ENCODE measurements at places on chromosomes 4 and X.
A peak's percentile ranks its signal among the peaks of the same experiment; 100 is the strongest.

DNA sequence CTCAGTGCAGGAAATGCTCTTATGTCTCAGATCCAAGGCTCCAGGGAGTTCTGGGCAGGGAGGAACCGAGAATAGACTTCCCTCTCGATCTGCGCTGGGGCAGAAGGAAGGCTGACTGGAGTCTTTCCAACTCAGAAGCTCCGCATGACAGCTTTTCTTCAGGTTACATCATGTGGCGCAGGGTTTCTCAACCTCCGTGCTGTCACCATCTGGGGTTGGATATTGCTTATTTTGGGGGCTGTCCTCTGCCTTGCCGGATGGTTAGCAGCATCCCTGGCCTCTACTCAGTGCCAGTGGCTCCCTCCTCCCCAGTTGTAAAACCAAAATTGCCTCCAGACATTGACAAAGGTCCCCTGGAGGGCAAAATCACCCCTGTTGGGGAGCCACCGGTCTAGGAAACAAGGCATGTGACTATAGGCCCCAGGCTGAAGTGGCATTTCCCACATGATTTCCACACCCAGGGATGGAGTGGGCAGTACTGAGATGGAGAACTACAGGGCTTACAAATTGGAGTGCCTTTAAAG, 21.4 kb downstream of the REELD1 start:
- no peak for DNase-seq

- DNase-seq, result no peak
Measured at GRCh38 chr4:140368686-140369085, 4.8 kb upstream of the SCOC start.

- no peak for DNase-seq
Measured at GRCh38 chr4:2598511-2599303, 62.3 kb downstream of the FAM193A start.

DNA sequence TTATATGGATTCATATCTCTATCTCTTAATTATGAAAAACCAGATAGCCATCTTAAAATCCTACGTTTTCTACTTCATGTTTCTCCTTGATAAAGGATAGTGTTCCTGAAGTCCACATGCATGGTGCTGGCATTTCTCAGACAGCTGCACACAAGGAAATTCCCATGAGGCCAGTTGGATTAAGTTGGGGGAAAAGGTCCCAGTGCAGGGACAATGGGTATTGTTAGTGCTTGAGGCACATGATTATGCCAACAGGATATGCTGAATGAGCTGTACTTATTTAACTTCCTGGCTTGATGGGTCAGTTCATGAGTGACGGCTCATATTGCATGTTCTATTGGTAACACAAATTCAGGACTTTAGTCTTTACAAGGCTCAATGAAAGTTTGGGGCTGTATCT, 913.9 kb upstream of the NDST4 start:
- no peak for DNase-seq

DNA sequence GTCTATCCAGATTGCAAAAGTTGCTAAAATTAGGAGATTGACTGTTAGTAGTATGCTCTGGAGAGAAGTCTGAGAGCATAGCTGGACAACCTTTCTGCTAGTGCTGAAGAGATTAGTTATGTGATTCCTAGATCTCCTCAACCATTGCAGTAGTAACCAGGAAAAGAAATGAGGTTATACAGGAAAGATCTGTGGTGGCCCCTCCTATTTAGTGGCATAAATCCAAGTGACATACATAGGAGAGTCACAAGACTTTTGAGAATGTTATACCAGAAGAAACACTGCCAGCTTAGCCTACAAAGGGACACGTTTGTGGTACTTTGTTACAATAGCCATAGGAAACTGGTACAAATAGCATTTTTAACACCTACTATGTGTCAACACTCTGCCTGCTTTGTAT, 105.2 kb downstream of the ATP10D start:
- DNase-seq, result no peak

- DNase-seq, result no peak
Measured at GRCh38 chr4:158906073-158906472, 137.2 kb downstream of the FNIP2 start.

- DNase-seq, result no peak
Measured at GRCh38 chr4:20813700-20814099, 113.4 kb downstream of the PACRGL start.

DNA sequence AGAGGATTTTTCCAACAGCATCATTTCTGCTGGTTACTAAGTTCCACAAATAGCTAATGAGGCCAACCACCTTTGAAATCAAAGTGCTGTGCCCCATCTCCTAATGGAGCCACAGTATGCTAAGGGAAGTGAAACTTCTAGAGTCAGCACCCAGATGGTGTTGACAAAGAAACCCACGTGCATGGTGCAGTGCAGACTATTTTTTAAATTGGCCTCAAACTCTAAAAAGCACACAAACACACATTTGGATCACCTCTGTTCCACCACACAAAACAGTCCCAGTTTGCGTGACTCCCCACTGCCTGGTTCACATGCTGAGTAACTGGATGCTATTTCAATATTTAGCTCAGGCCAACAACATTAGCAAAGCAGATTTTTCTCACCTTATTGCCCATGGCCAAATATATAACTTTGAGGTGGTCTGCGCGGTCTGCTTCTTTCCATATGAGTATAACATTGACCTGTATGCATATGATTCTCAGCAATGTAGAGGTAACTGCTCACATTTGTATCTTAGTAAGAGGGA, 69.9 kb downstream of the AMELX start:
- DNase-seq, result no peak

GRCh38 chrX:38473701-38474100, 87.6 kb upstream of the TSPAN7 start:
- no peak for DNase-seq

- DNase-seq, result peak; percentile 73
Measured at GRCh38 chr4:51831133-51831532, 11.8 kb upstream of the DCUN1D4 start.

DNA sequence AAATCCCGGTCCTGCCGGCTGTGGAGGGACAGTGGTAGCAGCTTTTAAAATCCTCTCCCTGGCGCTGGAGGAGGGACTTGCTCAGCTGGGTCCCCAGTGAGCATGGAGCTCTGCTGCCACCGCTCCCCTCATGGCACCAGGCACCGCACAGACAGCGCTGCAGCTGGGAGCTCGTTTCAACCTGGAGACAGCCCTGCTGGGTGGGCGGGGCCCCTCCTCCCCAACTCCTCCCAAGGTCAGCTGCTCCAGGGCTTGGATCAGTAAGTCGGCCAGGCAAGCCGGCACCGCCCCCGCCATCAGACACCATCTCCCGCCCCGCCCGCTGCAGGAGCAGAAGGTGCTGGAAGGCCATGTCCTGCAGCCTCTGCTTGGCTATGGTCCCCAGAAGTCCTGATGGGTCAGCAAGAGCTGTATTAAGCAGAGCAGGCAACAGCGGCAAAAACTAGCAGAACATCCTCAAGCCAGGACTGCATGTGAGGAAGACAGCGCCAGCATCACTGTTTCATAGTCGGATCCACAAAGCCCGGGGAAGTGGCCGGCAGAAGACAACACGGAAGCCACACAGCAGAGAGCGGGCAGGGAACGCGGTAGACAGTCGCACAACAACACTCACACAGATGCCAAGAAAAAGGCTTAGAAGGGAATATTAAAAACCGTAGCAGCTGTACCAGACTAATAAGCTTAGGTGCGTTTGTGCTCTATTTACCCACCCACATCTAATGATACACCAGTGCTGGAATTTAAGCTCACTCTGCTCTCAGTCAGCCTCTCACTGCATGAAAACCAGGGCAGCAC, 16.2 kb downstream of the ZFYVE28 start:
- peak; percentile 98 for DNase-seq

DNA sequence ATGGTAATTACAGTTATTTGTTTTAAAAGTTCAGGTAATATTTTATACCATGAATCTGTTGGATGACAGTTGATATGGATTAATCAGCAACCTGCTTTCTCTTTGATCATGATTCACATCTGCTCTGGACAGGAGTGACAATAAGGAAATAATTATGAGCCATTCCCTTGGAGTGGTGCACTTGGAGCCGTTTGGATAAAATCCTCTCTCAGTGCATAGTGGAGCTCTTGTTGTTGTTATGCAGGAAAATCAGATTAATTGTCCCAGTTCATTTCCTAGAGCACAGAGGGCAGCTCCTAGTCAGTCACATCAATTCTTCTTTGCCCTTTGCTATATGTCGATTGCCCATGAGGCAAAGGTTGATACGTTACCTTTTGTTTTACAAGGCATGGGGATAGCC, 668.3 kb upstream of the NR3C2 start:
- DNase-seq, result no peak

- DNase-seq, result no peak
Measured at GRCh38 chrX:9324676-9325075, 140.2 kb upstream of the TBL1X start.

DNA sequence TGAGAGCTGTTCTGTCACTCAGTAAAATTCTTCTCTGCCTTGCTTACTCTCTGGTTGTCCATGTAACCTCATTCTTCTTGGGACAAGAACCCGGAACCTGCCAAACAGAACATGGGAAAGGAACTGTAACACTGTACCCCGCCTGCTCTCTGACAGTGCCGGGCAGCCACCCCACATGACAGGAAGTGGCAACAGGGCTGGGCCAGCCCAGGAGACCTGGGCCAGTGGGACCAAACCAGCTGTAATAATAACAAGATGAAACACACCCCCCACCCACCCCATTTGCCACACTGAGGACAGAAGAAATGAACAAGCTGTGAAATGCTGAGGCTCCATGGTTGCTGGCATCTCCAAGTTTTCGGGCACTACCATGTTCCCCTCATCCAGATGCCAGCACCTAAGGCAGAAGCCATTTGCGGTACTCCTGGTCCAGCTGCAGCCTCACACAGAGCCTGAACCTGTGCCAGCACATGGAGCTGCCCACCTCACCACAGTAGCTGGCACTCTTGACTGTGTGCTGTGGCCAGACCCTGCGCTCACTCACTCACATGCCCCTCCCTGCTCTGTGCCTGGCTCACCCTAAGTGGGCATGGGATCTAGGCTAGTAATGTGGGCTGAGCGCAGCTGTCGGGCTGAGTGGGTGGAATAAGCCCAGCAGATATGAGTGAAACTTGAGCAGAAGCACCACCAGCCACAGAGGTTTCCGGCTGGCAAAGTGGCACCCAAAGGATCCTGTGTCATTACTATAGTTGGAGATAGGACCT, 126.2 kb upstream of the UGT8 start:
- DNase-seq, result no peak

- DNase-seq, result no peak
Measured at GRCh38 chrX:47576021-47576898, 6.0 kb upstream of the TIMP1 start.

GRCh38 chr4:109908731-109909130, 4.0 kb upstream of the EGF start:
- DNase-seq, result no peak

DNA sequence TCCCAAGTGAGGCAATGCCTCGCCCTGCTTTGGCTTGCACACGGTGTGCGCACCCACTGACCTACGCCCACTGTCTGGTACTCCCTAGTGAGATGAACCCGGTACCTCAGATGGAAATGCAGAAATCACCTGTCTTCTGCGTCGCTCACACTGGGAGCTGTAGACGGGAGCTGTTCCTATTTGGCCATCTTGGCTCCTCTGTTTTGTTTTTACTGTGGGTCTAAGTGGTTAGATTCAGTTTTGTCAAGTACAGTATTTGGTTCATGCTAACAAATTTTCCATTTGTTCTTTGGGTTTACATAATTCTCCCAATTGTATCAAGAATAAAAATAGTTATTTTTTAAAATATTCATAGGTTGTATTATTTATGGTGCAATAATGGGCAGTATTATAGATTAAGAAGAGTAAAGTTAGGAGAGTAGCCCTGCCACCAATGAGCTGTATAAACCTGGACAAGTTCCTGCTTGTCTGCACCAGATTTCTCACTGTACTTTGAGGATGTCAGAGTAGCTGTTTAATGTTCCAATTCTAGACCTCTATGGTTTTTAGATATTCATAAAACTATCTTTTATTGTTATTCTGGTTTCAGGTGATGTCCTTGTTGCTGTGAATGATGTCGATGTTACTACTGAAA, 23.4 kb downstream of the INTU start:
- DNase-seq, result no peak

Data from WERI-Rb-1 (cell line).